ENCODE measurements at places on chromosomes 2 and 18.
A peak's percentile ranks its signal among the peaks of the same experiment; 100 is the strongest.

- DNase-seq = no peak
Observed at GRCh38 chr2:46323730-46324129, 26.5 kb downstream of the EPAS1 start.

GRCh38 chr2:13916066-13916465, 716.5 kb upstream of the LRATD1 start:
- DNase-seq = no peak

DNA sequence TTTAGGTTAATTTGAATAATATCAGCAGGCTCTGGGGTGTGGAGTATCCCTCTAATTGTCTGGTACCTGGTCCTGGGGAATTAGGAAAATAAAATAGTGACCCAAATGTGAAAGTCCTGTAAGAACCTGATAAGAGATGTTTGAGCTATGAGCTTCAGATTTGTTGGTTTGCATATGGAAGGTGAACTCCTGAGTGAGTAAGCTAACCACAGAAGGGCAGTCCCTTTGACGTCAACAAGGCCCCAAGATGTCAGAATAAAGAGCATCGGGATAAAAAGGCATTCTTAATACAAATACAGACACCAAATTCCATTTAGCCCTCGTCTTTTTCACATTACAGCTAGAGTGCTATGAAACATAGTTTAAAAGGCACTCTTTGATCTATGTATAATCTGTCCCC, 1366.3 kb upstream of the TMEFF2 start:
- DNase-seq = no peak

- no peak for DNase-seq
Observed at GRCh38 chr2:7053650-7054265, 136.5 kb downstream of the RNF144A start.

DNA sequence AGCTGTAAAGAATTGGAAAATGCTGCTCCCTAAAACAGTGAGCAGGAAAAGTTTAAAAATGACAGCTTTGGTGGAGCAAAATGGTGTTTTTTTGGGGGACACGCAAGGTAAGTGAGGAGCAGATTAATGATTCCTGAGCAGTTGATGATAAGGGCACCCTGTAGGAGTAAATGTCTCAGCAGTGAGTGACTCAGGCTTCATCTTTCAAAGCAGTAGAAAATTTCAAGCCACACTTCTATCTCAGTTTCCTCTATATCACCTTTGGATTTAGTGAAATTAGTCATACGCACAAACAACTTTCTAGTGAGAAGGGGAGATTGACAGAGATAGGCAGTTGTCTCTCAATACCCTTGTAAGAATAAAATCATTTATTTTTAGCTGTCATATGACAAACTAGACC, 709.0 kb upstream of the FAM98A start:
- DNase-seq = no peak

DNA sequence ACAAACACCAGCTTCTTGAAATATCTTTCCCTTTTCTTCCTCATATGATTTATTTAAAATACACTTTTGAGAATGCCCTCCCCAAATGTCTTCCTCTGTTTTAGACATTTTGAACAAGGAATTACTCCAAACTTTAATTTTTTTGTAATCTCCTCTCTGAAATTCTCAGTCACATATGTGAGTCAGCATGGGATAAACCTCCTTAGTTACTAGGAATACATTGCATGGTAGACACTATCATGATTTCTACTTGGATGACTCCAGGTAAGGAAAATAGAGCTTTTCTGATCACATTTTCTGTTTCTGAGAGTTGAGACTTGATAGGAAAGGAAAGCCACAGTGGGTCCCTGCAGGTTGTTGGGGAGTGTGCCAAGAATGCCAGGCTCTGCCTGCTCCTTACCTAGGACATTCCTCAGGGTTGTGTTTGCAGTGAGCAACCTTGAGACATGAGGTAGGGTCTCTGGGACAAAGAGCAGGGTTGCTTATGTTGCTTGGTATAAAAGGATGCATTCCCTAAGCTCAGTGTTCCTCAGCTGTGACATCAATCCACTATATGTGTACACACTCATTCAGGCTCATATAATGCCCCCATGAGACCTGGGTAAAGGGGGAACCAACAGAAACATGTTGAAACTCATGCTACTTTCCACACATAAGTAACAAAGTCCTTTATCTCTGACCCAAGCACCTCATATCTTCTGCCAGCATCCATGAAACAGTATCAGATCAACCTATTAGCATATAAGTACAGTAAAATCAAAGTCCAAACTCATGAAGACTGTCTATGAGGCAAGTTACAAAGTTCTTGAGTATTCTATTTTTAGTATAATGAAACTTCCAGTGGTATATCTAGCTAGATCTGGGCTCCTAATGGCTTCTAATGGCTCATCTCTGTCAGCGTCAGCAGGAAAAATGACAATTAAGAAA, 112.8 kb upstream of the SCN1A start:
- peak; percentile 2 for DNase-seq

DNA sequence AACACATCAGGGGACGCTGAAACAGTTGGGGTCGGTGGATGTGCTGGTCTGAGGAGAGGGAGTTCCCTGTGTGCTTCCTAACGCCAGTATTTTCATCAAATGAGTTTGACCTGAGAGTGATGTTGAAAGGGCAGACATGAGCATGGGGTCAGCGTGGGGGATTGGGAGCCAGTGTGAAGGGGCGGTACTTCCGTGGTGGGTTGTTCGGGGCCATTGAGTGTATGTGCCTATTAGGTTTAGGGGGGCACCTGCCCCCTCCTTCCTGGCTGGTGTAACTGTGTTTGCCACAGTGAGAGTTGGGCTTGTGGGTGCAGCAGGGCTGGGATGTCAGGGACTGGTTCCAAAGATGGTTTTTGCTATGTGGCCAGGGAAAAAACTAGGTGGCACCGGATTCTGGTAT, 24.4 kb downstream of the SPEG start:
- no peak for DNase-seq

DNA sequence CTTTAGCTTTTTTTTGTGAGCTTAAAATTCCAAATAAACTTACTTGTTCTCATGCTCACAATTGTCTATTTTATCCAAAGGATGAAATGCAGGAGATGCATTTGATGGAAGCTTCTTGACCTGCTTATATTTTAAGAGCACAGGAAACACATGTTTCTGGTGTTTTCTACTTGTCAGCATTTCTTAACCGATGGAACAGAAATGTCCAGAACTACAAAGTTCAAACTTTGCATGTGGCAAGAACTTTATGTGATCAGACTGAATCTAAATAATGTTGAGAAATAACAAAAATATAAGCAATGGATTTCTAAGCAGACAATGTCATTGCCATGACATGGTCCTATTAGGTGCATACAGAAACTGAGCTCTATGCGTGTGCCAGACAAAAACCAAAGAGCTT, 9.9 kb upstream of the CTLA4 start:
- no peak for DNase-seq

- DNase-seq = no peak
Observed at GRCh38 chr2:84891355-84892010, 10.6 kb upstream of the TRABD2A start.

DNA sequence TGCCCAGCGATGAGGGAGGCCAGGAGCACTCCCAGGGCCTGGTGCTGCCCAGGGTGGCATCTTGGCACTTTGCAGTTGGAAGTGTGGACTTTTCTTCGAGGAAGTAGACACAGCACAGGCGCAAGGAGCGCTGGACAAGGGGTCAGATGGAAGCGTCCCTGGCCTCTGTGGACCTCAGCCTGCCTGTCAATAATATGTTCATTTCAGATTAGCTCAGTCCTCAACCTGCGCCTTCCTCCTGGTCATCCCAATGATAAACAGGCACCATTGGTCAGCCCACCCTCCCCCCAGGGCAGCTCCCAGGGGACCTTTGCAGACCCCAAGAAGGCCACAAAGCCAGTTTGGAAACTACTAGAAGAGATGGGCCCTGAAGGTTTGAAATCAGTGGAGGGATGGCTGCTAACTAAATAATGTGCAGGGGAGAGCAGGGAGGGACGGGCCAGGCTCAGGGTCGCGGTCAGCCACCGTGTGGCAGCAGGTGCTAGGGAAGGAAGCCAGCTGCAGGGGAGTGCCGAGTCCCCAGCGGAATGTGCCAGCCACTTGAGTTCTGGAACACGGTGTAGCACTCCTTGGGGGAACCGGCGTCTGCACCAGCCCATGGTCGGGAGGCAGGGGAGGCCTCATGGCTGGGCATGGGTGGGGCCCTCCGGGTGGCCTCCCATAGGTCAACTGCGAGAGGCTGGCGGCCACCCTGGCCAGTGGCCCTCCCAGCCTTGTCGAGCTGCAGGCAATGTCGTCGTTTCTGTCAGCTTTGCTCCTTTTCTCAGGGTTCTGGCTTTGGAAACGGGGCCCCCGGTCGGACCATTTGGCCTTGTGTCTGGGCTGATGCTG, 59.9 kb downstream of the ADI1 start:
- DNase-seq = no peak

DNA sequence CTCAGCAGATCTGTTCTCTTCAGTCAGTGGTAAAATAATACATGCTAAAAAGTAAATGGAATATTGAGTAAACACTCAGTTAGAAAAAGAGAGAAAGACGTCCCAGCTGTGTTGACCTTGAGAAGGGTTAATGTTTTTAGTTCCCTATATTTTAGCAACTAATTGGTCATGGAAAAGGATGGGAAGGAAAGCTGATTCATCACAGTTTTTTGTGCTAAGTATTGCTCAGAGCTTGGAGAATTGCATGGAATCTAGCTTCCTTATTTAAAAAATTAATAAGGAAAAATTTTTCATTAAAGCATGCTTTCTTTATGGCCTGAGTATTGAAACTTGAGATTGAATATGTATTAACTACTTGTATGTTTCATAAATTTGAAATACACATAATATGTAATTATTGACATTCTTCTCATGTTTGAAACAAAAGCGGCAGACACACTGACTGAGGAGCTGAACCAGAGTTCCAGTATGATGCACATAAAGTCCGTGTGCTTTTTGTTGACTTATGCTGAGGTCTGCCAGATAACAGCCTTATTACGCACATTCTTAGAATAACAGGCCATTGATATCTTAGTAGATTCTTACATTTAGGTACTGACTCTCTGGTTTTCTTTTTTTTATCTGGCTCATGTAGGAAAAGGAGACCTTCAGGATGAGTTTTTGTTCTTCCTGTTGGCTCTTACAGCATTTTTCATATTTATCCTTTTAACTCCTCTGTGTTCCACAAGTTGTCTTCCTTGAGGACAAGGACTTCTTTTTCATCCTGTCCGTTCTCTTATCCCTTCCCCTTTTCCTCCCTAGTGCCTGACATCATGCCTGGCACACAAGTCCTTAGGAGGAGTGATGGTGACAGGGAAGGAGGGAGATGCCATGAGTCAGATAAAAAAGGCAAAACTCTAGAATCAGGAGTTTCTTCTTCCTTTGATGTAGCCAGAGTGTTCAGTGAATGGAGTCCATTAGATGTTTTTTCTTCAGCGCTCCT, 194.1 kb downstream of the PTPRM start:
- no peak for DNase-seq

DNA sequence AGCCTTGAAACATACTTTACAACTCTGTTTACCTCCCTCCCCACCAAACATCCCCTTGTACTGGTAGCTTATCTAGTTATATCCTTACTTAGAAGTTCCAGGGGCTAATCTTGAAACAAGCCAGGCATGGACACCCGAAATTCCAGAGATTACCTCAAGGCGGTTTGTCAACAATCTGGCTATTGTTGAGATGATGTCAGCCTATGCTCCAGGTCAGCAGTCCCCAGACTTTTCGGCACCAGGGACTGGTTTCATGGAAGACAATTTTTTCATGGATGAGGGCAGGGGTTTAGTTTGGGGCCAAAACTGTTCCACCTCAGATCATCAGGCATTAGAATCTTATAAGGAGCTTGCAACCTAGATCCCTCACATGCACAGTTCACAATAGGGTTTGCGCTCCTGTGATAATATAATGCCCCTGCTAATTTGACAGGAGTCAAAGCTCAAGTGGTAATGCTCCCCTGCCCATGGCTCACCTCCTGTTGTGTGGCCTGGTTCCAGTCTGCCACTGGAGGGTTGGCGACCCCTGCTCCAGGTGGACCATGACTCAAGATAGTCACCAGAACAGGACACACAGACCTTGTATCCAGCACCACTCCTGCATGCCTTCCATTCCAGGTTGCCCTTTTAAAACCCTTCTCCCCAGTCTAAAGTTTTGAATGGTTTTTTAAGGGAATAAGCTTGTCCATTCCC, 171.2 kb downstream of the SPAG16 start:
- DNase-seq = no peak

- no peak for DNase-seq
Observed at GRCh38 chr2:163984986-163985385, 249.2 kb upstream of the FIGN start.

- DNase-seq = no peak
Observed at GRCh38 chr2:8168022-8168717, 513.7 kb upstream of the ID2 start.

- no peak for DNase-seq
Observed at GRCh38 chr2:222320436-222321395, 21.9 kb upstream of the PAX3 start.

- no peak for DNase-seq
Observed at GRCh38 chr2:238427435-238428162, 872 bp downstream of the ASB1 start.

- DNase-seq = no peak
Observed at GRCh38 chr2:8133913-8134472, 547.9 kb upstream of the ID2 start.

- DNase-seq = no peak
Observed at GRCh38 chr2:156323754-156324153, 8.8 kb downstream of the NR4A2 start.

- no peak for DNase-seq
Observed at GRCh38 chr18:21110713-21111345, 784 bp downstream of the ROCK1 start.

DNA sequence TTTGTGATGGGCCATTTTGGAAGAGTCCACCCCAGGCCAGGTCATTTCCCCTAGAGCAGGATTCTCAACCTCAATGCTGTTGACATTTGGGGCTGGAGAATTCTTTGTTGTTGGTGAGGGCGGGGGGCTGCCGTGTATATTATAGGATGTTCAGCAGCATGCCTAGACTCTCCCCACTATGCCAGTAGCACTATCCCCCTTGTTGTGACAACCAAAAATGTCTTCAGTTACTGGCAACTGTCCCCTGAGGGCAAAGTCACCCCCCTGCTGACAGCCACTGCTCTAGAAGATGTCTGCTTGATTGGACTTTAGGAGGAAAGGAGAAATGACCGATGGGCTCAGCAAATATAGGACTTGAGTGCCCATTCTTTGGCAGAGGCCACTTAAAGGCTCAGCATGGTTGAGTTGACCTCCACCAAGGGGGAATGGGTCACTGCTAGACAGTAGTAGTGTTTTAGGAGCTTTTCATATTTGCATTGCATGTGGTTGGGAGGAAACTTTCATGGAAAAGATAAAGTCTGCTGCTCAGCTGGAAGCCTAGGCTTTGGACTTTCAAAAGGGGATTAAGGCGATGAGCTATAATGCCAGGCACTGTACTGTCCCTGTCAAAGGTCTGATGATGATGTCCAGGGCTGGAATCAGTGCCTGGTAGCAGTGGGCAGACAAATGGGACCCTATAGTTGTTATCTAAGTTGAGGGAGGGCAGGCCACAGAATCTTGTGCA, 61.1 kb upstream of the MCFD2 start:
- no peak for DNase-seq

GRCh38 chr18:23809415-23809814, 120.2 kb downstream of the LAMA3 start:
- DNase-seq = no peak

DNA sequence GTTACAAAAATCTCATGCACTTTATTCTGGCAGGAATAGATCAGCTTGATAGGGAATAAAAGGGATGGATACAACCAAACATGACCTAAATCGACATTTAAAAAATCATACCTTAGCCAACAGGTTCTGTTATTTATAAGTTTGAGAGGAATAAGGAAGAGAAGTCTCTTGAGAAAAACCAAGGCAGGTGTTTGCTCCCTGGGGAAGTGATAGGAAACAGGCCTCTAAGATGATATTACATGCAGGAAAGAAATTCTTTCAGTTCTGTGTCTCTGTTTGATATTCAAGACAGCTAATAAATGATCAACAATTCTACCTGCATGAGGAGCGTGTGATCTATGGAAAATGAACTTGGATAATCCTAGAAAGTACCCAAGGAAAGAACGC, 184.8 kb upstream of the ZEB2 start:
- DNase-seq = no peak
